ENCODE measurements at places on chromosomes 16 and 17.

GRCh38 chr16:85586380-85587104 is 26.6 kb upstream of the GSE1 start:
- peak; percentile 67 for DNase-seq

- no peak for DNase-seq
Measured at GRCh38 chr16:48129926-48130325, 25.9 kb downstream of the ABCC12 start.

GRCh38 chr16:3063625-3064386 is 1.6 kb upstream of the IL32 start:
- no peak for DNase-seq

DNA sequence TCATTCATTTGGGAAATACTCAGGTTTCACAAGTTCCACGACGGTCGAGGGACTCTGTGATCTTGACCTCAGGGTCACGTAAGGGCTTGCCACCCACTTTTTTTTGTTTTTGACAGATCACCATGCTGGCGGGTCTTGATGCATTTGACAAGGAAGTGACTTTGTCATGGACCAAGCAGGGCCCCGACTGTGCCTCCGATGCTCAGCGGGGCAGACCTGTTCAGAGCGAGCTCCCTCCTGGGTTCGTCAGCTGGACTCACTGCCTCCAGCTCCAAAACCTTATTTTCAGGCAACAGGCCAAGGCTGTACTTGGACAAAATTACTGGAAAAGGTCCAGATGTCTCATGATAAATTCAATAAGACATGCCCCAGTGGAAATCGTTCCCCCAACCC is 9.0 kb upstream of the CLEC18A start:
- no peak for DNase-seq

- no peak for DNase-seq
Measured at GRCh38 chr16:74865922-74866598, 91.4 kb upstream of the FA2H start.

DNA sequence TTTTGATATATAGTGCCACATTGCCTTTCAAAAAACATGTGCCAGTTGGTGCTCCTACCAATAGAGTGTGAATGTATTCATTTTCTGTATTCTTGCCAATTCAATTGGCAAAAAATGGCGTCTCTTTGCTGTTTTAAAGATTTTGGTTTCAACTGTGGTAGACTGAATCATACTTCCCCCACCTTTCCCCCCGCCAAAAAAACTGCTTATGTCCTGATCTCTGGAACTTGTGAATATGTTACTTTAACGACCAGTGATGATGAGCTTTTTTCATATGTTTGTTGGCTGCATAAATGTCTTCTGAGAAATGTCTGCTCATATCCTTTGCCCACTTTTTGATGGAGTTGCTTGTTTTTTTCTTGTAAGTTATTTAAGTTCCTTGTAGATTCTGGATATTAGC is 325.1 kb upstream of the KCNJ16 start:
- DNase-seq: no peak

- DNase-seq: no peak
Measured at GRCh38 chr17:67829331-67829730, 4.0 kb downstream of the BPTF start.

DNA sequence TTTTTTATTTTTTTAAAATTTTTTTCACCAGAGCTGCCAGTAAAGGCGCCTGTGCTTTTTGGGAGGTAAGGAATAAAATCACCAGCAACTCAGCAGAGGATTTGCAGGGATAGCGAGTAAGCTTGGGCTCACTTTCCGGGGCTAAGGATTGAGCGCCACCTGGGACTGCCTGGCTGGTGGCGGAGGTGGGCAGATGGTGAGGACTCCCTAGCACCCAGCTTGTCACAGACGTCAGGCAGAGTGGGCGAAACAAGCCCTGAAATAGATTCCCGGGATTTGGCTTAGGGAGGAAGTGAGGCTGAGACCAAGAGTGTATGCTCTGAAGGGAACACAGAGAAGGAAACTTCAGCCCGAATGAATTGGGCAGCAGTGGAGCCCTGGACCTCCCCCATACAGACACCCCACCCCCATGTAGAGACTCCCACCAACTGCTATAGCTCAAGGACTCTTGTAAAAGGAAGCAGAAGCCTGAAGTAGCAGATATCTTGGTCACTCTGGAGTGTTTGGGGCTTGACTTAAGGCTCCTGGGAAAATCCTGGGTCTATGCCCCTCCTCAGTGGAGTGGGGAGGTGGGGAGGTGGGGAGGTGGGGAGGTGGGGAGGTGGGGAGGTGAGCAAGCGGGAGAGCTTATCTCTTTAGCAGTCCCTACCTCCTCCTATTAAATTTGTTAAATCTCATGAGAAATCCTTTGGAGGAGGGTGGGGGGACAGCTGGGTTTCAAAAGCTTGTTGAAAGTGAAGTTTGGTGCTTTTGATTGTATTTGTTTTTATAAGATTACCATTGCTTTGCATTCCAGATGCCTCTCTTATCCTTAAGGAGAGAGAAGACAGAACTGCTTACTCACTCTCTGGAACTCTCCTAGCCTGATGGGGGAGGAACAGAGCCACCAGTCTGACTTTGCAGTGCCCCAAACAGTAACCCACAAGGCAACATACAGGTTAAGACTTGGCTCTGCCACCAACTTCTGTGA is 8.2 kb downstream of the ARL4D start:
- DNase-seq: no peak

GRCh38 chr17:10724546-10725195 is 5.2 kb downstream of the TMEM220 start:
- DNase-seq: no peak

DNA sequence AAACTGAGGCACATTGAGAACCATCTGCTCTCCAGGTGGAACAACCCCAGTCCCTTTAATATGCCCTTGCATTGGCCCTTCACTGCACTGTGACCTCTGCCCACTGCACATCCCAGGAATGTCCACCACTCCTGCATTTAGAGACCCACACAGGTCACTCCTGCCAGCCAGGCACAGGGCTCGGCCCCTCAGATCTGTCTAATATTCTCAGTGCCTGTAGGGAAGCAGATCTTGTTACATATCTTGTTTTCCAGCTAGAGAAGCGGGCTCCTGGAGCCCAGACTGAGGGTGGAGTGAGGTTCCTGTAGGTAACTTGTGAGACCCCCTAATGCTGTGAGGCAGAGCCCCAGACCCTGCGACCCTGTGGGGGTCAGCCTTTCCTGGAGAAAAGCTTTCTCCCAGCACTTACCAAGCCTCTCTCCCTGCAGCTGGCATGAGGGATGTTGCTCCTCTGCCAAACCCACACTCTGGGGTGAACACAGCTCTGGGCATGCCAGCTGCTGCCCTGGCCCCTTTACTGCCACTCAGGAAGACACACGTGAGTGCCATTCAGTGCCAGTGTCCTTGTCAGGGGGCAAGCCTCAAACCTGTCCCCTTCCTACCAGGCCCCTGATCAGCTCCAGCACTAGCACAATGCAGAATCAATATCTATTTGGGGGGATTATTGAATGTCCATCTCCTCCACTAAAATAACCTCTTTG is 40.3 kb upstream of the CRHR1 start:
- peak; percentile 67 for DNase-seq

All from NCI-H1092 treated with DMSO at 0.1 percent for 48 hours (cell line).